ENCODE measurements at places on chromosomes 1 and 21. TPM values are rescaled to one million over a fixed set of nuclear protein-coding genes. Genes with fewer than 3 reads are reported as not detected.

DNA sequence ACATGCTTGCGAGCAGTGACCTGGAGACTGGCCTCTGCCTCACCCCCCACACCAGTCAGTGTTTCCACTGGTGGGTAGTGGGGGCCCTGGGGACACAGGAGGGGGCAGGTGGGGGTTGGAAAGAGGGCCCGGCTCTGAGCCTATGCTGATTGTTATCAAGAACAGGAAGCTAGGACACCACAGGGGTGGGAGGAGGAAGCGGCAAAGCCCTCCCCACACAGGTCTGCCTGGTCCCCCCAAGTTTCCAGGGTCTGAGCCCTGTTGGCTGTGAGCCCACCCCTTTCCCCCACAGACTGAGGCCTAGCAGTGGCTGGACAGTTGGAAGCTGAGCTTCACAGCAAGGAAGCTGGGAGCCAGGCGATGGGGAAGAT lies 1.6 kb upstream of the PTPN7 start:
- DNase-seq: peak; percentile 76

DNA sequence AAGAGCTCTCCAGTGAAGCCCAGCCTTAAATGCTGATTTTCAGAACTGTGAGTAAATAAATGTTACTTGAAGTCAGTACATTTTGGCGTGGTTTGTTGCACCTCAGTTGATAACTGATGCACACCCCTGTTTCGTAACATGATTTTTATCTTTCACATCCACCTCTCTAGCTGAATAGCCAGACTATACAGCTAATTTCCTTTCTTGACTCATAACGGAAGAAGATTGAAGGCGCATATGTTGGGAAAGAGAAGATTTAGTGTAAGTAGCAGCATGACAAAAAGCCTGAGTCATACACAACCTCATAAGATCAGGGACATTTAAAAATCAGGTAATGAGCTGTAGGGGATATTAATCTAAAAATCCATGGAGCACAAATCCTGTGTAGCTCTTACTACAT lies 716.2 kb upstream of the ZP4 start:
- no peak for DNase-seq

DNA sequence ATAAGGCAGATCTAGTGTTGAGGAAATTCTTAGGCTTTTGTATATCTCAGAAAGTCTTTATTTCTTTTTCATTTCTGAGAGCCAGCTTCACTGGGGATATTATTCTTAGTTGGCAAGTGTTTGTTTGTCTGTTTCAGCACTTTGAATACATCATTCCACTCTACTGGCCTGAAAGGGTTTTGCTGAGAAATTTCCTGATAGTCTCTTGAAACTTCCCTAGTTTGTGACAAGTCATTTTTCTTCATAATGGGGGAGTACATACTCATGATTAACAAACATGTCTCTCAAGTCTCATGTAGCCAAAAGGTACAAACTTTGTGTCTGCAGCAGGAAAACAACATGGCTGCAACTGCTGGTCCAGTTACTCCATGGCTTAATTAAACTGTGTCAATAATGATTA lies 6.3 kb upstream of the KRTAP26-1 start:
- DNase-seq: no peak

DNA sequence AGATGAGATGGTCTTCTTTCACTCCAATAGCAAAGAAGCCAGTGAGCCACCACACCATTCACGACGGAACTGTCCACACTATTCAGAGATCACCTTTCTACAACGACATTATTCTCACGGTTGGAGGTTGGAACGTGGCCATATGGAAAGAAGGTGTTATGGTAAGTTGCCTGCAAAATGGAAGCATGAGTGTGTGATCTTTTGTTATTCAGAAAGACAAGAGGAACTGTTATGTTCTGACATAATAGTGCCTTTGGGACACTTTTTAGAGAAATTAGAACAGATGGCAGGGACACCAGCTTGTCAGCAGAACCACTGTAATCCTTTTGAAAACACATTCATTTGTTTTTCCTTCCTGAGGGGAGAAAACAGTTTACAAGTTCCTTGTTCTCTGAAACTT lies 75.8 kb upstream of the MCOLN3 start:
- DNase-seq: no peak

DNA sequence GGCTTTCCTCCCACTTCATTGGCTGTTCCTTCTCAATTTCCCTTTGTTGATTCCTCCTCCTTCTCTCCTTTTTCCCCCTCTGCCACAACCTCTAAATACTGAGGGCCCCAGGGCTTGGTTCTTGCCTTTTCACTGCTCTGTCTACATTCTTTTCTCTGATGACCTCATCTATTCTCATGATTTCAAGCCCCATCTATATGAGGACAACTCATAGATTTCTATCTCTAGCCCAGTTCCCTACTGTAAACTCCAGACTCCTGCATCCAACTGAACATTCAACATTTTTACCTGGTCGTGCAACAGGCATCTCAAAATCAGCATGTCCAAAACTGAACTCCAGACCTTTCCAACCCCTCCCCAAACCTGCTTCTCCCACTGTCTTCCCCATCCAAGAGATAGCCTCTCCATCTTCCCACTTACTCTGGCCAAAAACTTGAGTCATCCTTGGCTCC lies 11.5 kb upstream of the SLC9A1 start:
- DNase-seq: no peak

DNA sequence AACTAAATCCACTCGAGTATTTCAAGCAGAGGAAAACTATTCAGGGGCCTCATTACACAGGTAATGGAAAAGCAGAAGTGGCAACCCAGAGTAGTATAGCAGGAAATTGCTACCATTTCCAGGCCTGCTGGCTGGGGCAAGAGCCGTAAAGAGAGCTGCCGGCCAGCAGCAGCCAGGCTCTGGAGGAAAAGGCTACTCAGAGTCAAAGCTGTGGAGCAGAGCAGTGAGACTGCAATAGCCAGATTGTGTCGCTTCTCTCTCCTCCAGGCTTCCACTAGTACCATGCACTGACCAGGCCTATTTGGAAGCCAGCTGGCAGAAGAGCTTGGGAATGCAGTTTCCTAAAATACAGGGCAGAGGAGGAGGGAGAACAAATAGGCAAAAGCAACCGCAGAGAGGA lies 155.5 kb downstream of the OMA1 start:
- peak; percentile 18 for DNase-seq

Gene AUNIP
- total RNA-seq: 1.6 TPM

Gene ERG
- 4.2 TPM for total RNA-seq

Gene TAS1R1
- total RNA-seq: not detected

Gene FAM177B
- total RNA-seq: 15.2 TPM
